CD8-positive, alpha-beta T cell (primary cell): ENCODE measurements at places on chromosomes 13 and 19.
A peak's percentile ranks its signal among the peaks of the same experiment; 100 is the strongest.

DNA sequence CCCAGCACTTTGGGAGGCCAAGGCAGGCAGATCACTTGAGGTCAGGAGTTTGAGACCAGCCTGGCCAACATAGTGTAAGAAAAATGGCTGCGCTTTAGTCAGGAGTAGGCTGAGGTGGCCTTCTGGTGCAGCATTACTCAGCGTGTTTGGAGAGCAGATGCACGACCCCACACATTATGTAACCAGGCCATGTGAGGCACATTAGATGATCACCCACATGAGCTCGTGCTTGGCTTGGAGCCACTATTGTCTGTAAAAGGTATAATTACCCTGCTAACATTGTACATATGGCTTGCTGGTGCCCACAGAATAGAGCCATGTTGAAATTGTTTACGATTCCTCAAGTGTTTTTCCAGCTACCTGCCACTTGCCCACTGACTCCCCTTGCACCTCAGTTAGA lies 24.0 kb upstream of the SCEL start:
- DNase-seq, result no peak

- DNase-seq, result no peak
Observed at GRCh38 chr13:79392882-79393563, 13.0 kb downstream of the RBM26 start.

- no peak for DNase-seq
Observed at GRCh38 chr13:29771247-29771646, 79.2 kb downstream of the UBL3 start.

DNA sequence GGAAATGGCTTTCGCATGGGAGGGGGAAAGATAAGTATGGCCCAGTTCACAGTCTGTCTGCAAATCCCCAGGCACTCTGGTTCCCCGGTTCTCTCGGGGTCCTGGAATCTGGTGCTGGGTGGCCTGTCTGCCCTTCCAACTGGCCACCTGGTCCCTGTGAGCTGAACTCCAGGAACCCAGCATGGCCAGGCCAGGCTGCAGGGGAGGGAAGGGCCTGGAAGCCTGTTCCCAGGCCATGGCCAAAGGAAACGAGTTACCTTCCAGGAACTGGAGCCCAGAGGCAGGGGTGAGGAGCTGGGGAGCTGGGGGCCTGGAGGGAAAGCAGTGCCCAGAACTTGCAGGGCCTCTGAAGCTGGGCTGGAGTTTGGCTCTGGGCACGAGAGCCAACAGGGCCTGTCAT lies 19.1 kb upstream of the PNMA8C start:
- DNase-seq, result no peak

DNA sequence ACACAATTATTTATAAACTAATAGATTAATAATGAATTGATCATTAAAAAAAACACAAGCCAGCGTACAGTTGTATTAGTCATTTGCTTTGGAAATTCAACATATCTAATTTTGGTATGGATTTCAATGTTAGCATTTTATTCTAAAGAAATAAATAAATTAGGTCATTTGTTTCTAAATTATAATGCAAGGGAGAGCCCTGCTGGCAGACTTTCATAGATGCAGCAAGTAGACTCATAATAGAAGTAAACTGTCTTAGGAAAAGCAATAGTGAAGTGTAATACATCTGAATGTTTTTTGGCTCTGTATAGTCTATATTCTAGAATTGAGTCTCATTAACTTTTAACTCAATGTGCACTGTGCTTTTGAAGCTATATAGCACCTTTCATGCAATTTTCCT lies 982.4 kb upstream of the MIR17HG start:
- no peak for DNase-seq

GRCh38 chr19:4058693-4059452 lies 7.8 kb downstream of the ZBTB7A start:
- DNase-seq, result no peak

DNA sequence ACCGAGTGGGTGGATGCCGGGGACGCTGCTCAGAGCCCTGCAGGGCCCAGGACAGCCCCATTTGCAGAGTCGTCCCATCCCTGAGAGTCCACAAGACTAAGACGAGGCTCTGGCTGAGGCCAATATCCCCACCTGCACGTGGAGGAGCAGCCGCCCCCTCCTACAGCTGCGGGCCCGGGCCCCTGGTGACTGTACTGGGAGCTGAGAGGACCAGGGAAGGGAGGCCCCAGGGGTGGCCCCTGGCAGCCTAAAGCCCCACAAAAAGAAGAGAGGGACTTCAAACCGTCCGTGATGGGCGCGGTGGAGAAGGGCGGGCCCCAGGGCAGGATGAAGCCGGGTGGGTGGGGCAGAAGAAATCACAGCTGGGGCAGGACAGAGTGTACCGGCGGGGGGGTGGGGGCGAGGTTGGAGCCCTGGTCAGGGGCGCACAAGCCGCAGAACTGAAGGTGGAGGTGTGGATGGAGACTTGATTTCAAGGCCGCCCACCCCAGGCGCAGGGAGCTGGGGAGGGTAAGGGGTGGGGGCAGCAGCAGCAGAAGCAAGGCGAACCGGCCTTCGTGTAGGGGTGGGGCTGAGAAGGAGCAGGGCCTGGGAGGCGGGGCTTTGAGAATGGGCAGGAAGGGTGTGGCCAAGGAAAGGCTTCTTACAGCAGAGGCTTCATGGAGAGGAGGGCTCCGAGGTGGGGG lies 12.9 kb downstream of the CFD start:
- DNase-seq, result peak; percentile 87

DNA sequence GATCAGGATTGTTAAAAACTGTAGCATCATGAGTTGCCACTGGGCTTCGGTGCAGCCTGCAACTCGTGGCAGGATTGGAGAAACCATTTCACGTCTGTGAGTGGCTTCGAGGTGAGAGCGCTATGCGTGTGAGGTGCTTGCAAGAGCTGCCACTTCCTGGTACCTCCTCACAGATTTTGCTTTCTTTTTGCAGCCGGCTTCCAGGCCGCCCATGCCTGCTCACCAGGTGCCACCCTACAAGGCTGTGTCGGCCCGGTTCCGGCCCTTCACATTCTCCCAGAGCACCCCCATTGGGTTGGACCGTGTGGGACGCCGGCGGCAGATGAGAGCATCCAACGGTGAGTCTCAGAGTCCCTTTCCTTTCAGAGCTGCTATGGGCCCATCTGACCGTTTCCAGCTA lies 57.9 kb upstream of the C1QTNF9 start:
- DNase-seq, result peak; percentile 80

- peak; percentile 31 for DNase-seq
Observed at GRCh38 chr19:16146112-16146511, 2.6 kb downstream of the HSH2D start.

GRCh38 chr13:69389899-69390298 lies 717.7 kb upstream of the ATXN8OS start:
- DNase-seq, result no peak

DNA sequence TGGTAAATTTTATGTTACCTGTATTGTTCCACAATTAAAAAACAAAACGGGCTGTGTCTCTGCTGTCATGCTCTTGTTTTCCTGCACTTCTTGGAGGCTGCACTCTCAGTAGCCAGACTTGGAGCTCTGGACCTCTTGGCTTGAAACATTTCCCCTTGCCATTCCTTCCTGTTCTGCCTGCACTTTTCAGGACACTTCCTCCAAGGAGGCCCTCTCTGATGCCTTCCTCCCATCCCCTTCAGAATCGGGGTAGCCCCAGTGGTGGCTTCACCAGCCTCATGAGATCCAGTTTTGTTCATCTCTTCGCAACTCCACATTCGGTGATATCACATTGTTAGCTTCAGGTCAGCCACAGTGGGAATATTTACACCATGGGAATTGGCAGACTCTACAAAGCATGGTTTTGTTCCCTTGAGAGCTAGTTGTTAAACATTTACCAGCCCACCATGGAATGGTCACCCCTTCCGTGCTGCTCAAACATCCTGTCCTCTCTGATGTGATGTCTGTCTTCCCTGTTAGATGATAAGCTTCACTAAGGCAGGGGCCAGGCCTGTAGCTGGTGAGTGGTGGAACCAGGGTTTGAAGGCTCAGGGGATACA lies 40.2 kb upstream of the PEG3 start:
- no peak for DNase-seq

- DNase-seq, result no peak
Observed at GRCh38 chr19:18045307-18046050, 37.5 kb downstream of the ARRDC2 start.

GRCh38 chr13:23288564-23288963 lies 107.8 kb downstream of the SGCG start:
- no peak for DNase-seq

GRCh38 chr19:17137417-17137816 lies 61.8 kb downstream of the MYO9B start:
- no peak for DNase-seq

DNA sequence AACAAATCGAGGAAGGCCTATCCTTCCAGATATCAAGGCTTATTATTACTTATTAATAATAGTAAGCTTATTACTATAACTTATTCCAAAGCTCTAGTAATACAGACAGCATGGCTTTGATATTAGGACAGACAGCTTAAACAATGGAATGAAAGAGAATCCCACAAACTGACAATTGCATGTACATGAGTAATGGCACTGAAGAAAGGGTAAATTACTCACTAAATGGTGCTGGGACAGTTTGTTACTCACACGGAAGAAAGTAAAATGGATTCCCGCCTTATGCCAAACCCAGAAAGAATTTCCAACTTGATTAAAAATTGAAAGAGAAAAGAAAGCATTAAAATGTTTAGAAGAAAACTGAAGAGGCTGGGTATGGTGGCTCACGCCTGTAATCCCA lies 60.3 kb downstream of the MIPEP start:
- DNase-seq, result no peak

- no peak for DNase-seq
Observed at GRCh38 chr13:25281193-25281934, 5.9 kb downstream of the MTMR6 start.

DNA sequence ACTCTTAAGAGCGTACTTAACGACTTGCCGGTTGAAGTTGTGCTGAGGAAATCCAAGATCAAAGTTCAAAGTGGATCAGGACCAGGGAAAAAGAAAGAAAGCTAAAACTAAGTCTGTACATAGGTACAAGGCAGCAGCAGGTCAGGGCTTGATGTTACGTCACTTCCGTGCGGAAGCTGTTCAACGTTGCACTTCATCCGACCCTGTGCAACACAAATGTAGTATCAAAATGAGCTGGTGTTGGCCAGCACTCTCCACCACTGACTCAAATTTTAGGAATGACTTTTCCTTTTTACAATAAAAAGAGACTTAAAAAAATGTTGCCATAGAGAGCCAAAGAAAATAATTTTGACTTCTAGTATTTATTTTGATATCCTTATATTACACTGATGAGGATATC lies 1315.4 kb downstream of the EFNB2 start:
- no peak for DNase-seq

DNA sequence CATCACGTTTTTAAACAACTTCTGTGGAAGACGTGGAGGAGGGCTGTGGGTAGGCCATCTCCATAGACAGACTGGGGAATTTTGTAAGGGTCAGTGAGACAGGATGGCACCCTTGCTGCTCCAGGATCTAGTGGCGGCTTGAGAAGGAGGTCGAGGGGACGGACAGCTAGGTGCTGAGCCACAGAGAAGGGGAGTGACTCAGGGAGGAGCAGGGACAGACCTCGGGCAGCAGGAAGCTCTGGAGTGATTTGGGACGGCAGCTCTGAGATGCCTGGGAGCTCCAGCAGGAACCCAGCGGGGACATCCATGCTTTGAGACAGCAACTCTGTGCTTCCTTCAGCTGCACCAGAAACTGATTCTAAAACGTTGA lies 169.1 kb upstream of the SOX1 start:
- no peak for DNase-seq

- DNase-seq, result no peak
Observed at GRCh38 chr13:114121031-114121430, 11.4 kb downstream of the RASA3 start.

DNA sequence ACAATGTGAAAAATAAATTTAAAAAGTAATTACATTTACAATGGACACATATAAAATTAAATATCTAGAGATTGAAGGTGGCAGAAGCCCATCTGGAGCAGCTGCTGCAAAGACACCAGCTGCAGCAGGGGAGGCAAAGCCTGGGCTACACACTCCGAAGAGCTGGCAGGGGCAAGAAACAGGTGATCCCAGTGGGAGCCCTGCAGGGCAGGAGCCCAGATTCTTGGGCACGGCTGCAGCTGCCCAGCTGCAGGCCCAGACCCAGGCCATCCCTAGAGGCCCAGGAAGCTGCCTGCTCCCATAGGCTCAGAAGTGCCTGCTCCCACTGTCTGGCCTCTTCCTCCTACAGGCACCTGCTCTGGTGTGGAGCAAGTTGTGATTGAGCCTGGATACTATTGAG lies 1547.9 kb upstream of the SPRY2 start:
- no peak for DNase-seq

GRCh38 chr13:40101708-40102359 lies 446.4 kb downstream of the COG6 start:
- no peak for DNase-seq

DNA sequence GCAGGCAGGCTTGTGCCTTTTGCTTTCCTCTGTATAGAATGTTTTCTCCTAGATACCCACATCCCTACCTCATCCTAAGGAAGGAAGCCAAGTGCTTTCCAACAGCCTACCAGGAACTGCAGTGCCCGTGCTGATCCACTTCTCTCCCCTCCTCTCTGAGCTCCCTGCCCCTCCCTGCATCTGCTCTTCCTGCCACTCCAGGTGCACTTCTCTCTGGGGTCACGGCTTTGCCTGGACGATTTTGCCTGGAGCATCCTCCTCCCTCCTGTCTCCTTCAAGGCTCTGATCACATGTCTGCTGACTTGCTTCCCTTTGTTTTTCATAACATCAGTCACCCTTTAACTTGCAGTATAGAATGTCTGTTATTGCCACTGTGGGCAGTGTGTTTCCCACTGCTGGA lies 34.7 kb upstream of the IRS2 start:
- DNase-seq, result no peak

GRCh38 chr13:110216398-110217041 lies 90.4 kb downstream of the COL4A1 start:
- DNase-seq, result no peak

GRCh38 chr13:110554227-110554836 lies 7.2 kb downstream of the RAB20 start:
- DNase-seq, result no peak

DNA sequence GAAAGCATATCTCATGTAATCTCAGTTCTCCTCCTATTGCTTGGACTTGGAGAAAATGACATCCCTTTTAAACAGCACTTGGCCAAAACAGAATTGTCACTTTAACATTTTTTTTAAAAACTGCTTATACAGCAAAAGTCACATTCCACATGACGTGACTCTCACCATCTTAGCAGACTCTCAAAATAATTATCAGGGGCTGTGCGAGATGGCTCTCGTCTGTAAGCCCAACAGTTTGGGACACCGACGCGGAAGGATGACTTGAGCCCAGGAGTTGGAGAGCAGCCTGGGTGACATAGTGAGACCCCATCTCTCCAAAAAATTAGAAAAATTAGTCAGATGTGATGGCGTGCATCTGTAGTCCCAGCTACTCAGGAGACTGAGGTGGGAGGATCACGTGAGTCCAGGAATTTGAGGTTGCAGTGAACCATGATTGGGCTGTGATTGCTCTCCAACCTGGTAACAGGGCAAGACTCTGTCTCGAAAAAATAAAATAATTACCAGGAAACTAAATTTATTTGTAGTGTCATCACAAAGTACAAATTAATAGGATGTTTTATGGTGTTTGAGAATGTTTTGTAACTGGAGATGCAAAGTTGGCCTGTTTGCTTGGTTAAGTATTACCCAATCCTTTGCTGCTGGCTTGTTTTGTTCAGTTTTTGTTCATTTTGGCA lies 8.8 kb downstream of the SAFB start:
- DNase-seq, result no peak

- DNase-seq, result no peak
Observed at GRCh38 chr13:41058295-41059070, 2.8 kb upstream of the WBP4 start.

- no peak for DNase-seq
Observed at GRCh38 chr19:49616945-49617344, 23.0 kb downstream of the RRAS start.

- DNase-seq, result no peak
Observed at GRCh38 chr19:34393031-34393430, 11.2 kb upstream of the PDCD2L start.
